Testis (tissue), 5 donors: ENCODE measurements at places on chromosomes 2 and 18. TPM values are rescaled to one million over a fixed set of nuclear protein-coding genes. Genes with fewer than 3 reads are reported as not detected.

The MC5R gene
- total RNA-seq: 0.74 TPM

The INPP1 gene
- total RNA-seq: 62.6 TPM

The WNT6 gene
- 5.5 TPM for total RNA-seq

The CROCC2 gene
- 0.43 TPM for total RNA-seq

The ADRA2B gene
- total RNA-seq: 2.4 TPM

The SEPTIN10 gene
- 118 TPM for total RNA-seq

The ANKRD44 gene
- 14.5 TPM for total RNA-seq

The FZD7 gene
- total RNA-seq: 8.3 TPM

The INHBB gene
- 123 TPM for total RNA-seq

The PLB1 gene
- 10.4 TPM for total RNA-seq

The TRAF3IP1 gene
- total RNA-seq: 38.0 TPM

The PKDCC gene
- 86.0 TPM for total RNA-seq

The SCN9A gene
- 85.7 TPM for total RNA-seq

The TXNL1 gene
- 62.6 TPM for total RNA-seq

The GALNT3 gene
- total RNA-seq: 13.4 TPM

The COL4A4 gene
- total RNA-seq: 3.0 TPM

The AGXT gene
- total RNA-seq: not detected

The TAF4B gene
- total RNA-seq: 57.5 TPM

The KCNG2 gene
- total RNA-seq: 7.2 TPM

The RGPD8 gene
- 33.0 TPM for total RNA-seq

The AMER3 gene
- 3.0 TPM for total RNA-seq
